ENCODE measurements at places on chromosomes 16 and 17.
A peak's percentile ranks its signal among the peaks of the same experiment; 100 is the strongest.

- DNase-seq = no peak
Measured at GRCh38 chr16:89033796-89034572, 57.0 kb upstream of the CBFA2T3 start.

DNA sequence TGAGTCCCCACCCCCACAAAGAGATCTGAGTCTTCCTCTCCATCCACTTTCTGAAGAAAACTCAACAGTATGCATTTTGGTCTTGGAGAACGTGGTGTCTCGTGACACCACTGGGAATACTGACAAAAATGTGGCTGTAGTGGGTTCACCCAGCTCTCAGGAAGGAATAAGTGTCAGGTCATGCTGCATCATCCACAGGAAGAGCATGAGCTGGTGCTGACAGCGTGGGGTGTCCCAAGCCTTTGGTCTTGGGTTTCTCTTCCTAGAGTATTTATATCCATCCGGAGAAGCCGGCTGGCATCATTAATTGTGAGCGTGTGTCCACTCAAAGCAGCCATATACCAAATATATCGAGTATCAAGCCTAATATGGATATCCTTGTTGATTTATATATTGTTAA lies 55.9 kb downstream of the C17orf67 start:
- no peak for DNase-seq

DNA sequence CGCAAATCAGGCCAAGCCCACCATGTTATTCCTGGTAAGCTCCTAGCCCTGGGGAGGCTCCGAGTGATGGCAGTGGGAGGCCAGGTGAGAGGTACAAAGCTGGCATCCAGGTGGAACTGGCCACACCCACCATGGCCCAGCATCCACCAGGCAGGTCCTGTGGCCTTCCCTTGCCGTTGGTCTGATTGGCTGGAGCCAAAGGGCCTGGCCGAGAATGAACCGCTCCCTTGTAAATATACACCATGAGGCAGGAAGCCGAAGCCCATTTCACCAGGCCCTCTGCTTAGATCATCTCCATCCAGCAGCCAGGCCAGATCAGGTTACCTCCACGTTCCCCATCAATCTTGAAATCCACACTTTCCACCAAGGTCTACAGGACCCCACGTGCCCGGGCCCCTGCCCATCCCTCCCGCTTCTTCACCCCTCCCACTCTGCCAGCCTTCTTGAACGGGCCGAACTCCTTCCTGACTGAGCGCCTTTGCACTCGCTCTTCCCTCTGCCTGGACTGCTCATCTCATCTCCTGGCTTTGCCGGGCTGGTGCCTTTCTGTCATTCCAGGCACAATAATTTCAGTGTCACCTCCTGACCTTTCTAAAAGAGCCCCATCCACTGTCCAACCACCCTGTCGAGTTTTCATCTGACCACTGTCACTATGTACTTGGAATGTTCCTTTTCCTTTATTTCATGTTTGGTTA lies 5.8 kb downstream of the SOCS1 start:
- DNase-seq = peak; percentile 44

DNA sequence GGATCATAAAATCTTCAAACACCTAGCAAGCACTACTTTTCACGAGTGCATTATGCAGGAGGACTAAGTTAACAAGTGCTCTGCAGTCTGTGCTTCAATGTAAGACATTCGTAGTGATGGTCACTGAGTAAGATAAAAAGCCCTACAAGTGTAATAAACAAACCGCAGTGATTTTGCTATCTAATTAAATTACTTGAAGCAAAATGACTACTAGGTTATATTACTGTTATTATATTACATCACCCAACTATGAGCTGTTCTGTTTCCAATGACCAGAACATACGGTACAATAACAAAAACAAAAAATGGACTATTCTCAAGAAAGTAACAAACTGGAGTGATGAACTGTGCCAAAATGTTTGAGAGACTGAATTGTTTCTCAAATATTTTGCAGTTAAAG lies 11.2 kb downstream of the KLHL10 start:
- DNase-seq = peak; percentile 28

- no peak for DNase-seq
Measured at GRCh38 chr16:51877686-51878085, 669.3 kb downstream of the TOX3 start.

GRCh38 chr17:78202666-78203065 lies 11.4 kb upstream of the BIRC5 start:
- DNase-seq = no peak
